Stimulated activated CD4-positive, alpha-beta T cell treated with anti-CD3 and anti-CD28 coated beads, Interleukin-4, amount 100 ng/mL, for 4 hours (primary cell): ENCODE measurements at places on chromosomes 1 and 21.

GRCh38 chr1:212125654-212126053 lies 90.1 kb downstream of the DTL start:
- DNase-seq: no peak

GRCh38 chr1:184616504-184616903 lies 138.2 kb downstream of the EDEM3 start:
- no peak for DNase-seq

DNA sequence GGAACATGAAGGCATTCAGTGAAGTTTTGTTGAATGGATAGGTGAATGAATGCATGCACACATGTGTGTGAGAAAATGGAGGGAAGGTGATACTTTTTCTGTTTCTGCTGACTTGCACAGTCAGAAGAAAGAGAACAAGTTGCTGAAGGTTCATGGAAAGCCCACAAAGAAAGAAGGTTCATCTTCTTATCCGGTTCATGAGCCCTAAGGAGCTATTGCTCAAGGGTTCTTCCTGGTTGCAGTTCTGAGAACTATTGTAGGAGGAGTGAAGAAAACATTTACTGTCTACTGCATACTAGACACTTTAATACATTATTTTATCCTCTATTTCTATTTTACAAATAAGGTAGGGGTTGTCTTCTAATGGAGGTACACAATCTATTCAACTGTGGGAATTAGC lies 13.4 kb upstream of the NIBAN1 start:
- no peak for DNase-seq

DNA sequence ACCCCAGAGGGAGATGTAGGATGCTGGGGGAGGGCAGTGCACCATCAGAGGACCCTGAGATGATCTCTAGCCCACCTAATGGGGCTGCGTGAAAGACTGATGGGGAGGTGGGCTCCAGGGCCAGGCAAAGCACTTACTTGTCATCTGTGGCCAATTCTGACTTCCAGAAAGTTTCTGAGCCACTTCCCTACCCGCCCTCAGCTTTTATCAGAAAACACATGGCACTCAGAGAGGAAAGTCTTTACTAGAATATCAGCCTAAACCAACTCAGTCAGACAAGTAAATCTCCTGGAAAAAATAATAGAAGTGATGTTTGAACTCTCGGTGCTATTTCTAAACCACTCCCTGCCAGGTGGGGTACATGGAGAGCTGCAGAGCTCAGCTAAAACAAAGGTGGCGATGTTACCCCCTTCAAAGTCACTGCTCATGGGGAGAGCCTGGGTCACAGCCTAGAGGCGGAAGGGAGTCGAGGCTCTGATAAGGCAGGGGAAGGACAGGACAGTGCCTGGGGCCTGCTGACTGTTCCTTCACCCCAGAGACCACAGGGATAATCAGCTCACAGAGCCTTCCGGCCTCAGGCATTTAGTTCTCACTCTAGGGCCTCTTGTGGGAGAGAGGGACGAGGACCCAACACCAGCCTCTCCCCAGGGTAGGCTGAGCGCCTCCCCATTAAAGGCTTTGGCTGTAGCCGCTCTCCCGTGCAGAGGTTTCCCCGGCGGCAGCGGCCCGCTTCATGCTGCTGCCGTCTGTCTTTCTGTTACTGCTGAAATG lies 14.2 kb downstream of the SMIM12 start:
- DNase-seq: no peak

DNA sequence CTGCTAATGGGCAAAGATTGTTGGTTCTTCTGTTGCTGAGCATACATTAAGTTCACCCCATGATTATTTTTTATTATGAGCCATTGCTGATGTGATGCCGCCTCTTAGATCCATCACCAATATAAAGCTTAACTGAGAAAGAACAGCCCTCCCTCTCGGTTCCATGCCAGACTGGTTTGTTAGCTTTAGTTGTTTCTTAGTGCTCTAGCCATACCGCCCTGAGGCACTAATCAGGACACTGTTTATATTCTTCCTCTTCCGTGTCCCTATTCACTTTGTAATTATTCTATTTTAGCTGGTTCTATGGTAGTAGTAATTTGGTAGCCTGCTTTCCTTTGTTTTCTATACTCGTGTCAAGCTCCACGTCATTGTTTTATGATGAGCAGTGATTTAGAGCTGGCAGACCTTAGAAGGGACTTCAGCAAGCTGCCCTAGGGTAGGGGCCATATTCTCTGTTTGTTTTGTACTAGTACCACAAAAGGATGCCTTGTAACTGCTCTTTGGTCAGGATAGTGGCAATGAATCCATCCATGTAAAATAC lies 27.3 kb upstream of the PDPN start:
- DNase-seq: no peak

DNA sequence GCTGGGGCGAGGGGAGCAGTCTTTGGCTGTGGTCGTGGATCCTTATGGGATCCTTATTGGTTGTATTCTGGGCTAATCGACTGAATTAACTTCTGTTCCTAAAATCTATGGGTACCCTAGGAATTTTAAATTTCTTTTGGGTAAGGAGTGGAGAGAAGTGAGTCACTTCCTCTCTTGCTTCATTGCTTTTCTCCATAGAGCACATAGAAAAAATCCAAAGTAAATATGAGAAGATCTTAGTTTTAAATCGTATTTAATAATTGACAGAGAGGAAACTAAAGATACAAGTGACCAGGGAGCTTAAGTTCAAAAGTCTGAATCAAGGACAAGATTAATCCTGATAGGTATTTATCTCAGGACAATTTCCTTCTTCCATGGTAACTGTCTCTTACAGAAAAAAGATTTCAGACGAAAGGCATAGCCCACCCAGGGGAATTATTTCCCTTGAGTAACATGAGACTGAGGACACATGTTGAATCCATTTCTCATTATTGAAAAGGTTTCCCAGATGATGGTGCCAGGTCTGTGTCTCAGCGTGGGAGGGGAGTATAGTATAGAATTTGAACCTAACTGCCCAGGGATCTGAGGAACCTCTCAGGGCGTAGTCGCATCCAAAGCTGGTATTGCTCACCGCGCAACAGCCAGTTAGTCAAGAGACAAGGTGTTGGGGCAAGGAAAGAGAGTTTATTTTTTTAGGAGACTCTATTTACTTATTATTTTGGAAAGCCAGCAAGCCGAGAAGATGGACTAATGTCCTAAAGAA lies 28.7 kb upstream of the FASLG start:
- DNase-seq: no peak

DNA sequence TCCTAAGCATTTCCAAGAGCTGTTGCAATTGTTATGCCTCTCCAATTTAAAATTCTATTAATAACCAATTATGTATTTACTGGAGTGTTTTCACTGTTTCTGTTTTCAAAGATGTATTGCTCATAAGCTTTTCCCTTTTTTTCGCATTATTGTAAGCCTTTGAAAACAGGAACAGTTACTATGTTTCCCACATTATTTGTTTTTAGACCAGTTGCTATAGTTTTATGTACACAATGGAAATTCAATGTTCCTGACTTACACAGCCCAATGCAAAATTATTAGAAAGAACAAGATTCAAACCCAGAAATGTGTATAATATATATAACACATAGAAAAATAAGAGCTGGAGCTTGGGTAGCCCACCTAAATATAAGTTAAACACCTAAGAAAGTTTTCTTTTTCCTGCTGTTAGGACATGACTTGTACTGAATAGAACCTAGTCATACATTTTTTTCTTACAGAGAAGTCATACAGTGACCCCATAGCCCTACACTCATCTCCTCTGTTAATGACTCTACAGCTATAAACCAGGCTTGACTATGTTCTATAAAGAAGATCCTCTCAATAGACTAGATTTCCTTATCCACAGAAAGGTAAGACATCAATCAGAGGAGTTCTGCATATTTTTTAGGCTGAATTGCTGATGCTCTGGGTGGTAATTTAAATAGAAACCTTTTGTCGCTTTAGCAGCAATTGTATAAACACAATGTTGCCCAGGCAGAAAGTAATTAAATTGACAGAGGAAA lies 299.6 kb downstream of the USH2A start:
- DNase-seq: no peak

GRCh38 chr21:14959343-14959742 lies 105.5 kb downstream of the NRIP1 start:
- DNase-seq: no peak

GRCh38 chr1:94105581-94105952 lies 15.4 kb downstream of the ABCA4 start:
- DNase-seq: no peak

DNA sequence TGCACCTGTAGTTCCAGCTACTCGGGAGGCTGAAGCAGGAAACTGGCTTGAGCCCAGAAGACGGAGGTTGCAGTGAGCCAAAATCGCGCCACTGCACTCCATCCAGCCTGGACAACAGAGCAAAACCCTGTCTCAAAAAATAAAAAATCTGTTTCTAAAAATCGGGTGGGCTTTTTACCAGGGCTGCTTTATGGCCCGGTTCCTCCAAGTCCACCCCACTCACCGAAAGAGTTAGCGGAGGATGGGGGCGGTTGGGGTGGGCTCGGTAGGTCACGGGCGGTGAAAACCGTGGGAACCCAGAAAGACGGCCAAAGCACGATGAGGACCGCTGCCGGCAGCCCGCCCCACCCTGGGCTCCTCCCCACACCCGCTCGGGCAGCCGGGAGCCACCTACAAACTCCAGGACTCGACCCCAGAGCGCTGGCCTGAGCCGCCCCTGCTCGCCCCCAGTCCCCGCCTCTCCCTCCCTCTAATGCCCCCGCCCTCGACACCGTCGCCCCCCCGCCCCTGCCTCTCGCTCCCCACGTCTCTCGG lies 846 bp upstream of the PER3 start:
- DNase-seq: no peak

- DNase-seq: no peak
Observed at GRCh38 chr1:233972951-233973635, 68.6 kb downstream of the SLC35F3 start.

GRCh38 chr1:101389547-101389929 lies 152.7 kb downstream of the S1PR1 start:
- DNase-seq: no peak

GRCh38 chr1:50974618-50974935 lies 4.5 kb downstream of the CDKN2C start:
- no peak for DNase-seq

DNA sequence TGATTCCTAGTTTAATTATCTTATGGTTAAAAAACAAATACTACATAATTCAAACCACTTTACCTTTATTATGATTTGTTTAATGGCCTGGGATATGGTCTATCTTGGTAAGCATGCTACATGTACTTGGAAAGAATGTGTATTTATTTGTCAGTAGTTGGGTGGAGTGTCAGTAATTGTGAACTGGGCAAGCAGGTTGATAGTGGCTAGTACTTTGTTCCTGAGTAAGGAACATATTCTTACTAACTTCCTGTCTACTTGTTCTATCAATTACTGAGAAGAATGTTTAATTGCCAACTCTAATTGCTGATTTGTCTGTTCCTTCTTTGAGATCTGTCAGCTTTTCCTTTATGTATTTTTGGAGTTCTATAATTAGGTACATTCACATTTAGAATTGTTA lies 49.2 kb upstream of the ABCG1 start:
- DNase-seq: no peak

- DNase-seq: peak; percentile 85
Observed at GRCh38 chr1:9490605-9491339, 48.5 kb upstream of the SLC25A33 start.

DNA sequence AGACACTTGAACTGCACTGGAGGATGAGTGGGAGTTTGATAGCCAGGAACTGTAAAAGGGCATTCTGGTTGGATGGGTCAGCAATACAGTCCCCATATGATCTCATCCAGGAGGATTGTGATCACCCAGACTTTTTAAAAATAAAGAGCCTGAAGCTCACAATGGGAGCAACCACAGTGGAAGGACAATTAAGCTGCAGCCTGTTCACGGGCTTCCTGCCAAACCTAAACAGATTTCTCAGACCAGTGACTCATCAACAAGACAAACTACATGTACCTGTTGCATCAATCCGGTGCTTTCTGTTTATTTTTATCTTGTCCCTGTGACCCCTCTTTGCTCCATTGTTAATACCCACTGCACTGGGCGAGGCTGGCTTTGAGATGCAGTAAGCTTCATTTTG lies 52.3 kb downstream of the PAPPA2 start:
- DNase-seq: no peak

DNA sequence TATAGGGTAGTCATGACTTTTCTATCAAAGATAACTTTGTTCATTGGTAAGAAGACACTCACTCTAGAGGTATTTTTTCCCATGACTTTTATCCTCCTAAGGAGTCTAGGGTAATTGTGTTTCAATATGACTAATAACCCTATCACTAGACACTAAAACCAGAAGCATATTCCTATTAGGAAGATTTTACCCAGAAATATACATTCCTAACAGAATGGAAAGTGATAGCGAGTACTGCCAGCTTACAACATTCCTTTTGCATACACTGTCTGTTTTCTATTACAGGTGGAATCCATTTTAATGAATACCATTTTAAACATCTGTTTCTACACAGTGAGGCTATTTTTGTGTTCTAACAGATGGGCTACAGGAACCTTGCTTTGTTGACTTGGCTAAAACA lies 31.4 kb upstream of the C1orf185 start:
- no peak for DNase-seq

DNA sequence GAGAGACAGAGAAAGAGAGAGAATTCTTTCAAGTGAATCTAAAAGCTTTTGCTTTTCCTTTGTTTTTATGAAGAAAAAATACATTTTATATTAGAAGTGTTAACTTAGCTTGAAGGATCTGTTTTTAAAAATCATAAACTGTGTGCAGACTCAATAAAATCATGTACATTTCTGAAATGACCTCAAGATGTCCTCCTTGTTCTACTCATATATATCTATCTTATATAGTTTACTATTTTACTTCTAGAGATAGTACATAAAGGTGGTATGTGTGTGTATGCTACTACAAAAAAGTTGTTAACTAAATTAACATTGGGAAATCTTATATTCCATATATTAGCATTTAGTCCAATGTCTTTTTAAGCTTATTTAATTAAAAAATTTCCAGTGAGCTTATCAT lies 117.6 kb downstream of the PTPRC start:
- DNase-seq: no peak

DNA sequence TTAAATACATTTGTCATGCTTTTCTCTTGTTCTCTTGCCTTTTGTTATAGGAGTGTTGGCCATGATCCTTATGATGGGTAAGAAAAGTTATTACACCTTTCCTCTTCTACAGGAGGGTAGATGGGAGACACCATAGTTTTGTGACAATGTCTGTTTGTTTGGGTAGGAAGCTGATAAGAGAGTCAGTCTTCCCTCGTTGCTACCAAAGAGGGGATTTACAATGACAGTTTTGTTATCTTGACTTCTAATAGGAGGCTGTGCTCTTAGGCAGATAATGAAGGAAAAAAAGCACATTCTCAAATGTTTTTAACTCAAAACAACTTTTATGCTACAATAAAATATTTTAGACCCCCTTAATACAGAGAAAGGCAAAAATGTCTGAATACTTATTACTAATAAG lies 48.0 kb upstream of the WLS start:
- no peak for DNase-seq

DNA sequence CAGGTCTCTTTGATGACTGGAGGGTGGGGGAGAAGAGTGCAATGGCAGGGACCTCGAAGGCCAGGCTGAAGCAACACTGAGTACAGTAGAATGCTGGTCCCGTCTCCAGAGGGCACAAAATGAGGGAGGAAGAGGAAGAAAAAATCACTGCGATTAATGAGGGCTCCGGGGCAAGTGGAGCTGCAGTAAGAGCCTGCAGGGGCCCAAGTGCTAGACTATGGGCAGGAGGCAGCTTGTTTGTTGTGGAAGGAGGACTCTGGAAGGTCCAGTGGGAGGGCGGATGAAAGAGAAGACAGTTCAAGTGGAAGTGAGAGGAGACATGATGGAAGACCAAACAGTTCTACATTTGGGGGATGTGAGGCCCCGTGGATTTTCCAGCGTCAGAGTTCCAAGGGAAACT lies 17.4 kb downstream of the TMCC2 start:
- no peak for DNase-seq

GRCh38 chr1:204263254-204263910 lies 49.6 kb upstream of the GOLT1A start:
- DNase-seq: no peak
